ENCODE measurements at places on chromosomes 5 and 9.

DNA sequence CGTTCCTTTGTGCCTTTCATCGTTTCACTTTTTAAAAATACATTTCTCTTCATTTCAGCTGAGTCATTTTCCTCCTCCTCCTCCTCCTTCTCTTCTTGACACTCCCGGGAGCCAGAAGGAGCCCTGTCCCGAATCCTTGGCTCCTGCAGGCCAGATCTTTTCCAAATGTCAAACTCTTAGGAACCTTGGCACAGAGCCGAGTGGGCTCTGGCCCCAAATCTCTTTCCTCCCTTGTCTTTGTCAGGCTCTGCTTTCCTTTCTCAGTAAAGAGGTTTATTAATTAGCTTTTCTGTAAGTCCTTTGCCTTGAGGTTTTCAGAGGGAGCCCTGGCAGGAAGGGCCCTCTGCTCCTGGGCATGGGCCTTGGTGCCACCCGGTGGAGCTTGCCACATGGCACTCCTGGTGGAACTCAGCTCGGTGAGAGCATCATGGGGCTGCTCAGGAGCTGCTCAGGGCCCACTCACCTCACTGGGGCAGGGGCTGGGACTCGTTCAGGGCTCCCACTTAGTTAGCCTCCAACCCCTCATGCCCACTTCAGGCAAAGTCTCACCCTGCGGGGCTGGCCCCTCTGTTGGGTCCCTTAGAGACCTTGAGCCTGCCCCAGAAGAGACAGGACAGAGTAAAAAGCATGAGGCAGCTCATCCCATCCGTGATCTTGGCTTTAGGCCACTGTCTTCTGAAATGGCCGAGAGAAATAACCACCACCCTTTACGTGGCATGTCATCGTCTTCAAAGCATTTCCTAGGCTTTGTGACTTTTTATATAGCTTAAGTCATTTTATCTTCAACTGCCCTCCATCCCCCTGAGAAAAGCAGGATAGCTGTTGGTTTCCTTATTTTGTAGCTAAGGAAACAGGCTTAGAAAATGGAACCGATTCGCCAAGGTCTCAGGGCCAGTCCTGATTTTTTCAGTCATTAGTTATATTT, 17.1 kb downstream of the STC2 start:
- DNase-seq: no peak

GRCh38 chr9:12773562-12773961, 1.3 kb upstream of the LURAP1L start:
- no peak for DNase-seq

GRCh38 chr5:177546258-177546741, 8.1 kb downstream of the FAM193B start:
- DNase-seq: no peak

DNA sequence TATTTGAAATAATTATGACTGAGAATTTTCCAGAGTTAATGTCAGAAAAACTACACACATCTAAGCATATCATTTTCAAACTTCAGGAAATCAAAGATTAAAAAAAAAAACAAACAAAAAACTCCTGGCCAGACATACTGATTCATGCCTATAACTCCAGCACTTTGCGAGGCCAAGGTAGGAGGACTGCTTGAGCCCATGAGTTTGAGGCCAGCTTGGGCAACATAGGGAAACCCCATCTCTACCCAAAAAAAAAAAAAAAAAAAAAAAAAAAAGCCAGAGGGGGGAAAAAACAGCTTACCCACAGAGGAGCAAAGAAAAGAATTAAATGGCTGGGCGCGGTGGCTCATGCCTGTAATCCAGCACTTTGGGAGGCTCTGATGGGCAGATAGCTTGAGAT, 22.4 kb downstream of the EFCAB9 start:
- no peak for DNase-seq

GRCh38 chr5:171680485-171680884, 105.1 kb upstream of the SMIM23 start:
- no peak for DNase-seq

DNA sequence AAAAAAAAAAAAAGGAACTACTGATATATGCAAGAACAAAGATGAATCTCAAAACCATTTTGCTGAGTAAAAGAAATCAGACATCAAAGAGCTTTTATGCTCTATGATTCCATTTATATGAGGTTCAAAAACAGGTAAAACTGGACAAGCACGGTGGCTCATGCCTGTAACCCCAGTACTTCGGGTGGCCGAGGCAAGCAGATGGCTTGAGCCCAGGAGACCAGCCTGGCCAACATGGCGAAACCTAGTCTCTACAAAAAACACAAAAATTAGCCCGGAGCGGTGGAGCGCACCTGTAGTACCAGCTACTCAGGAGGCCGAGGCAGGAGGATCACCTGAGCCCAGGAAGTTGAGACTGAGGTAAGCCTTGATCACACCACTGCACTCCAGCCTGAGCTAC, 7.8 kb downstream of the PTBP3 start:
- DNase-seq: no peak
